ENCODE measurements at places on chromosomes 3 and 15.

- peak; percentile 5 for DNase-seq
Observed at GRCh38 chr3:52532838-52533622, 627 bp downstream of the NT5DC2 start.

DNA sequence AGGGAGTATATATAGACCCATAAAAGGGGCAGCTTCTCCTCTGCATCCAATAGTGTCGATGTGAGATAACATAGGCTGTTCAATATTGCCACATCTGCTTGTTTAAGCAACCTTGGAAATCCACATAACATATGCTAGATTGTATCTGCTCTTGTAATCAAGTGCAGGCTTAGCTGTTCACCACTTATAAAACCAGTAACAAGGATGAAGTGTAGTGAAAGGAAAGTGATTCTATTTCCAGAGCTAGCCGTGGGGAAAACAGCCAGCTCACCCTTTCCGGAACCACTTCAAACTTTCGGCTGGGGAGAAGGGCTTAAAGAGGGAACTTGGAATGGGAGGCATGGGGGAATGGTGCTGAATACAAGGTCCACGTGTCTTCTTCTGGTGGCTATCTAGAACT, 204.0 kb downstream of the TAFA4 start:
- DNase-seq = no peak

GRCh38 chr15:89136818-89137772, 48.8 kb downstream of the ABHD2 start:
- no peak for DNase-seq

DNA sequence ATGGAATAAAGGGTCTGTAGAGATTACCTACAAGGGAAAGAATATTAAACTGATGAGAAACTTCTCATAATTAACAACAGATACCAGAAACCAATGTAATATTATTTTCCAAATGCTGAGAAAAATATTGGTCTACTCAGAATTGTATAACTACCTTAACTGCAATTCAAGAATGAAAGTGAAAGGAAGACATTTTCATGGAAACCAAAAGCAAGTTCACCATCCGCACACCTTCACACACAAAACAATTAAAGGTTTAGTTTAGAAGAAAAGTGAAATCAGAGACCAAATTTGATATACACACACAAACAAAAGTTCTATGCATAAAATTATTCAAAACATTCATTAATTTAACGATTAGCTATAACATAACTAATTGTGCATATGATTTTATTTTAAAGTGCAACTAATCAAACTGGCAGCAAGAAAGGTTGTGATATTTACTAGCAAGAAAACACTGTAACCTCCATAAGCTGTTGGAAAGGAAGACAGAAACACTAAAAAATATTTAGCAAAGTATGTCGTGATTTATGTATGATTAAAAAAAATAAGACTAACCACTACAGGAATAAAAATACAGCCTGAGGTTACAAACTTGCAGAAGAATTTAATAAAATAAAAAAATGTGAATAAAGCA, 395.5 kb downstream of the FGF12 start:
- no peak for DNase-seq

DNA sequence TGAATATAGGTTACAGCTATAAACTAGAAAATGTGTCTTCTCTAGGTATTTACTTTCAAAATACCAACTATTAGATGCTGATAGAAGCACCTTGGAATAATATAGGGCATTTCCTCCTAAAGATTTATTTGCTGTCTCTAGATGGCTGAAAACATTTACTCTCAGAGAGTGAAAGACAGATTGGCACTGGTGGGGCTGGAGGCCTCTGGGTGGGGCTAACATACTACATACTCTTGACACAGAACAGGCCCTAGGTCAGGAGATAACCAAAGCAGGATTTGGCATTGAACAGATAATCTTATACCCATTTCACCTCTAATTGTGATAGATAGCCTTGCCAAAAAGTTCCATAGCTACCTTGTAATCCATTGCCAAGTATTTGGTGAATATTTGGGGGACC, 253.3 kb upstream of the TBC1D5 start:
- no peak for DNase-seq
